MV-4-11 (cell line): ENCODE measurements at places on chromosomes 3 and 15.

DNA sequence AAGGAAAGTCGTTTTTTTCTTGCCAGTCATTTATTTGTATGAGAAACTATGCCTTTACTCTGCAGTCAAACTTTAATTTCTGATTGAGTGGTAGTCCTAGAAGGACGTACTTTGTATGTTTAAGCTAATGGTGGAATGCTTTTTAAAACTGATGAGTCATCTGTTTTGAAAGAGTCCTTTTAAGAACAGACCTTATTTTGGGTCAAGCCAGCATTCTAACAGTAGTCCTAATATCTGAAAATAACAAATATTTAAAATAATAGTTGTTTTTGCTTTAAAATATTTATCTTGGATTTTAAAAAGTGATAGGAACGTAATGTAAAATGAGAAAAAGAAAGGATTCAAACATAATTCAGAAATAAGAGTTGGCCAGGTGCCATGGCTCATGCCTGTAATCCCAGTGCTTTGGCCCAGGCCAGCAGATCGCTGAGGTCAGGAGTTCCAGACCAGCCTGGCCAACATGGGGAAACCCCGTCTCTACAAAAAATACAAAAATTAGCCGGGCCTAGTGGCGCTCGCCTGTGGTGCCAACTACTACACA is 1.3 kb upstream of the LRRC58 start:
- peak; percentile 7 for DNase-seq

DNA sequence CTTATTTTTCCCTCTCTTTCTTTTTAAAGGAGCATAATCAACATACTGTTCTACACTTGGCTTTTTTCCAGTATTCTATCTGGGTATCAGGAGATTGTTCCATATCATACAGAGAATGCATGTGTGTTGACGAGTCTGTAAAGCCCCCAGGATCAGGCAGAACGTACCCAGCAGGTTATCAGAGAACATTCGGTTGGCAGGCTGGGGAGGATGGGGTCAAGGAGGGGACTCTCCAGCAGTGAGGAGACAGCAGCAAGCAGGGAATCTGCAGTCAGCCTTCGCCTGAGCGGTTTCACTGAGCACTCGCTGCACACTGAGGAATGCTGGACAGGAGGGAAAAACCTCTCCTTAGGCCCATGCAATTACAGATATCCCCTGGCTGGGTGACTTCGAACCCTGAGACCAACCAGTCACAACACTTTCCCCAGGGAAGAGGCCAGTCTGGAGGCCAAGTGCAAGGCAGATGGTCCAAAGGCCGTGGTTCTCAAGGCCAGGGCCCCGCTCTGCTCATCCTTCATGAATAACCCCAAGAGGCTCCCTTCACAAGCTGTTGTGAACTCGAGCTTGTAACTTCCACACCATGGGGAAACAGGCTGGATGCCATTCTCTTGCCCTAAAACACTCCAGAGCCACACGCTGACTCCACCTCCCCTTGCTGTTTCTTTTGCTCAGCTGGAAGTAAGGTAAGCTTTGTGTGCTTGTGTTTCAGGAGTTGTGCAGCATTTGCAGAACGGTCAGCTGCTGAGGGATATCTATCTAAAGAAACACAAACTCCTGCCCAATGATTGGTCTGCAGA is 60.1 kb downstream of the PXYLP1 start:
- DNase-seq, result no peak

GRCh38 chr15:93709708-93710107 is 521.7 kb upstream of the MCTP2 start:
- DNase-seq, result no peak

DNA sequence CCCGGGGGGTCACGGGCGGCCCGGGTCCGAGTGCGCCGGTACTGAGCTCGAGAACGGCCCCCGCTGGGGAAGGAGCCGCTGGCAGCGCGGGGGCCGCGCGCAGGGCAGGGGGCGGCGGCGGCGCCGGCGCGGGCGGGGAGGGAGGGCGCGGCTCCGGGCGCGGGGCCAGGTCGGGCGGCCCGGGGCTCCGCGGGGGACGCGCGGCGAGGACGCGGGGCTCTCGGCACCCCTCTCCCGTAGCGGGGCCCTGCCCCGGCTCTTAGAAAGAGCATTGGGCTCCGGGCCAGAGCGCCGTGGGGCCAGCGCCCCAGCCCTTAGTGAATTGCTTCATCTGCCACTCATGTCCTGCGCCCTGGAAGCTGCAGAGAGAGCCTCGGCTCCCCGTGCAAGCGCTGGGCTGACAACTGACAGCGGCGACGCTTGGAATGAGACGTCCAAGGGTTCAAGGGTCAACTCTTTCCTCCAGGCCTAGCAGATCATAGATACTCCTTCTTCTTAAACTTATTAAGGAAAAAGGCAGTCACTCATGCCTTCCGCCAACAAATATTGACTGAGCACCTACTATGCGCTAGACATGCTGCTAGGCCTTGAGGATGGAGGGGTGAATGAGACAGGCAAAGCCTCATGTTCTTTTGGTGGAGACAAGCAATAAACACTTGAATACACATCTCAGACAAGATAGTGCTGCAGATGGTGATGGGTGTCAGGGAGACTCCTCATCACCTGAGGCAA is 140.8 kb downstream of the SMAD6 start:
- DNase-seq, result peak; percentile 38

DNA sequence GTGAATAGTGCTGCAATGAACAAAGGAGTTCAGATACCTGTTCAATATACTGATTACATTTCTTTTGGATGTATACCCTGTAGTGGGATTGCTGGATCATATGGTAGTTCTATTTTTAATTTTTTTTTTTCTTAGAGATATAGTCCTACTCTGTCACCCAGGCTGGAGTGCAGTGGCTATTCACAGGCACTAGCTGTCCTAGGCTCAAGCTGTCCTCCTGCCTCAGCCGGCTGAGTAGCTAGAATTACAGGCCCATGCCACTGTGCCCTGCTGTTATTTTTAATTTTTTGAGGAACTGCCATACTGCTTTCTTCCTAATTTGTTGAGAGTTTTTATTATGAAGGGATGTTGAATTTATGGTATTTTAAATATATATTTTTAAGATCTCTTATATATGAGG is 23.0 kb upstream of the CACNA2D3 start:
- DNase-seq, result no peak

- no peak for DNase-seq
Observed at GRCh38 chr15:101491734-101492640, 2.5 kb upstream of the PCSK6 start.

DNA sequence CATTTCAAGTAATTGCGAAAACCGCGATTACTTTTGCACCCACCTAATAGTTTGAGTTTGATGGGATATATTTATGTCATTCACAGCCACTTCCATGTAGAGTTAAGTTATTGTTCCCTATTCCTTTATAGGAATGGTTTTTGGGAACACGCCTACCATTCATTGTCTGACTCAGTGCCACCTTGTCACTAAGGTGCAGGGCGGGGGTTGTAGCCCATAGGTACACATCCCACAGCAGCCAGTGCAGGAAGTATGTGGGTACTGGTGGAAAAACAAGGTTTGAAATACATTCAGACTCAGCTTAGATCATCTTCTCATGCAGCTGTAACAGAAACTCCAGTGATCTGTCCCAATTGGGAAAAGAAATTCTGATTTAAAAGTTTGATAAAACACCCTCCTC is 48.2 kb upstream of the CFAP161 start:
- no peak for DNase-seq

GRCh38 chr15:90295270-90295648 is 29.8 kb downstream of the NGRN start:
- no peak for DNase-seq
